ENCODE measurements at places on chromosomes 12 and 14. TPM values are rescaled to one million over a fixed set of nuclear protein-coding genes. Genes with fewer than 3 reads are reported as not detected.

CCNB1IP1 gene
- total RNA-seq = 35.3 TPM

DNA sequence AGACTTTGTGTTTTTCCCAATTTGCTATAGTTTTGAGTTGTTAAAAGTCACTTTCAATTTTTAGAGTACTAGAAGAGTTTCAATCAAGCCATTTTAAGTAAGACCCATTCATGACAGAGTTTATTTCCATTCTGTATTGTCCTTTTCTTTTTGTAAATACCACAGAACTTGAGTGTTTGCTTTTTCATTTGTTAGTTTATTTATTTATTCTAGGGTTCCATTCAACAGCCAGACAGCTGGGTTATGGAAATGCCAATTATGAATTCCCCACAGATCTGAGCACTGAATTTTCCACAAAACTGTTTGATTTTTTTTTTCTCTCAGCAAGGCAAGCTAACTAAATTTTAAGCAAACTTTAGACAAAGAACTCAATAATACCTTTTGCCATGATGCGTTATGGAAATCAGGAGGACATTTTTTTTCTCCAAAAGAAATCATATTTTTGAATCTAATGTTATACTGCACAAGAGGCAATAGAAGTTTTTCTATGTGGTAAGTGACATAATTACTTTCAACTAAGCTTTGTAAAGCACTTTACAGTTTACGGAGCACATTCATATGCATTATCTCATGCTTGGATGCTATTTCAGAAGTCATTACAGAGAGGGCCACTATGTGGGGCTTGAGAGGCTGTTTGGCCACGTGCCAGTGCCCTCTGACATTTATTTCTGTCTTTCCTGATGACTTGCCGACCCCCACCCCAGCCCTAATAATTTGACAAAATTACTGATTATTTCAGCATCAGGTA, 181.5 kb downstream of the VRK1 start:
- DNase-seq = no peak
- H3K27ac ChIP-seq = no peak overlapping the region
- H3K4me1 ChIP-seq = no peaks in the 10 kb centered on the region
- H3K4me3 ChIP-seq = no peak overlapping the region
- peaks cover 5% of the 10 kb centered on the region for H3K36me3 ChIP-seq

GRCh38 chr14:99028041-99028440, 244.0 kb downstream of the BCL11B start:
- H3K36me3 ChIP-seq = peaks cover 8% of the 10 kb centered on the region
- no peak overlapping the region for H3K4me3 ChIP-seq
- no peak for DNase-seq
- no peak overlapping the region for H3K27ac ChIP-seq
- H3K4me1 ChIP-seq = peaks cover 8% of the 10 kb centered on the region

DNA sequence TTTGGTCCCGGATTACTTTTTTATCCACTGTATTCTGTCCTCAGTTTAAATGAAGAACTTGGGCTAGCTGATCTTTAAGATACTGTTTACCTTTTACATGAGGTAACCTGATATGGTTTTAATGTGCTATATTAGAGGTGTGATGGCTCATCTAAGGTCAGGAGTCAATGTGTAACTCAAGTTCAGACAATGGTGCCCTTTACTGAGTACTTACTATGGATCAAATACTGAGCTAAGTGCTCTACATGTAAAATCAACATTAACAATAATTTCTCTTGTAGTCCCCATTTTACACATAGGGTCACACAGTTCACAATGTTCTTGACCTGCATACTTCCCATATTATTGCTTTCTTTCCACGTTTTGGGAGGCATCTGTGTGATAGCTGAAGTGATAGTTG, 79.2 kb downstream of the CEP83 start:
- H3K36me3 ChIP-seq = peaks cover 42% of the 10 kb centered on the region
- DNase-seq = no peak
- no peak overlapping the region for H3K4me3 ChIP-seq
- peaks cover 8% of the 10 kb centered on the region for H3K4me1 ChIP-seq
- H3K27ac ChIP-seq = no peak overlapping the region

Data from activated CD8-positive, alpha-beta T cell treated with anti-CD3 and anti-CD28 coated beads, Interleukin-2, amount 10 ng/mL, durations not matched to agents 7 days and 5 days (primary cell).